ENCODE measurements at places on chromosomes 11 and 22. TPM values are rescaled to one million over a fixed set of nuclear protein-coding genes. Genes with fewer than 3 reads are reported as not detected.

The OPCML gene
- total RNA-seq = 0.46 TPM

- DNase-seq = peak; percentile 90
Measured at GRCh38 chr22:25057013-25057881, 104.7 kb downstream of the KIAA1671 start.

The POTEH gene
- total RNA-seq = not detected

GRCh38 chr11:81444297-81444696, 1289.4 kb downstream of the FAM181B start:
- no peak for DNase-seq

The NELL1 gene
- total RNA-seq = 0.09 TPM

GRCh38 chr11:39777035-39777434, 1682.4 kb downstream of the LRRC4C start:
- DNase-seq = no peak

GRCh38 chr11:86202013-86202336, 42.6 kb upstream of the EED start:
- no peak for DNase-seq

The CD59 gene
- total RNA-seq = 93.2 TPM

DNA sequence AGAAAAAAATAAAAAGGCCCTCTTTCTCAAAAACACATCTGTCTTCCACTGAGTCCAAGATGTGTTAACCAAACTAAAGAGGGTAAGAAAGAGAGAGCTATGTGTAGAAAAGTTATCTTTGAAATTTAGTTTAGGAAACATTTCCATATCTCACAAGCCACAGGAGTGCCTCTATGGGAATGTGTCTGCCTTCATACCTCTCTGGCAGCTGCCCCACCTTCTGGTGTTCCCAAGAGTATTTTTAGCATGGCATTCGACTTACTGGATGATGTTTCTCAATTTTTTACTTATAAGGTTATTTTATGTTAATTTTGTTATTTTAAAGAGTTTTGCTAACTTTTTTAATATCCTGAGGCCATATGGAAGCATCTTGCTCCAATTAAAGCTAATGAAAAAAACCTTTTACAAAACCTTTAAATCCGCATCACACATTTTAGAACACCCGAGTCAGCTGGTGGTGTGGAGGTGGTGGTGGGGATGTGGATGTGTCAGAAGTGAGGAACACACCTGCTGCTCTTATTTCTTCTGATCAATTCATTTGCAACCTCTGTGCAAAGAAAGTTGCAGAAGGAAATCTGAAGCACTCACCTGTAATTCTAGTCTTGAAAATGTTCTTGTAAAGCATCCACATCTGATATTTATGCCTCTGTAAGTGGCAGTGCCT, 112.2 kb downstream of the NCAM1 start:
- DNase-seq = no peak

GRCh38 chr11:64593156-64594105, 2.4 kb downstream of the SLC22A12 start:
- no peak for DNase-seq

DNA sequence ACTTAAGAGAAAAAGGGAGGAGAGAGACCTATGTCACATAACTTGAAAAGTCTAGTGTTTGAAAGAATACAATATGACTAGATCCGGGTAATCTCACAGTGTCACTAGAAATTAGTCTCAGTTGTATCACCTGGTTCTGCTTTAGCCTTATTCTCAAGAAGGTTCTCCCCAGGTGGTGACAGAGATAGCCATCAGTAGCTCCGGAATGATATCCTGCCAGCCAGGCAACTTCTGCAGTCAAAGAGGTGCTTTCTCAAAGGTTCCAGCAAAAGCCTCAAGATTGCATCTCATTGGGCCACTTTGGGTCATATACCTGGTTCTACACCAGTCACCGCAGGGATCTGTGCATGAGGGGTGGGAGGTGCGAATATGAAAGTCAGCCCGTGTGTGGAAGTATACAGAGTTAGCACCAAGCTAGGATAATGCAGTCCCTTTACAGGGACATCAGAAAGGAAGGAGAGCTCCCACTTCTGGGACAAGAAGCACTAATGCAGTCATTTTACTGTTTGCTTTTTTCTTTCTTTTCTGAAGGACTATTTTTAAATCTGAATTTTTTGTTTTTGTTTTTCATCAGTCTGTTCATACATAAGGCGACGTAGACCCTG, 61.1 kb downstream of the CYB5R2 start:
- no peak for DNase-seq

DNA sequence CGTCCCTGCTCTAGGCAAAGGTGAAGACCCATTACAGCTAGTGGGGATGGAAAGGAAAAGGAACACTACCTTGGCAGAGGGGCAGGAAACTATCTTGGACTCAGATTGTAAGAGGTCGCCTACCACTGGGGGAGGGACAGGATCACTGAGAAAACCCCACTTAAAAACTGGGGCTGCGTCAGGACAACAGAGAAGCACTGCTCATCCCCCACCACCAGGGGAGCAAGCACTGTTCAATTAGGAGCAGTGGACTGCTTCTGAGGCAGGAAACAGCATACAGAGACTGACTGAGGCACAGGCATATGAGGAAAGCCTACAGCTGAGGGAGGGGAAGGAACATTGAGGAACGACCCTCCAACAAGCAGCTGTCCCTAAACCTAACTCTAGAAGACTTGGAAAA, 20.8 kb upstream of the DLAT start:
- peak; percentile 65 for DNase-seq

- no peak for DNase-seq
Measured at GRCh38 chr11:1478544-1478943, 8.0 kb downstream of the MOB2 start.

DNA sequence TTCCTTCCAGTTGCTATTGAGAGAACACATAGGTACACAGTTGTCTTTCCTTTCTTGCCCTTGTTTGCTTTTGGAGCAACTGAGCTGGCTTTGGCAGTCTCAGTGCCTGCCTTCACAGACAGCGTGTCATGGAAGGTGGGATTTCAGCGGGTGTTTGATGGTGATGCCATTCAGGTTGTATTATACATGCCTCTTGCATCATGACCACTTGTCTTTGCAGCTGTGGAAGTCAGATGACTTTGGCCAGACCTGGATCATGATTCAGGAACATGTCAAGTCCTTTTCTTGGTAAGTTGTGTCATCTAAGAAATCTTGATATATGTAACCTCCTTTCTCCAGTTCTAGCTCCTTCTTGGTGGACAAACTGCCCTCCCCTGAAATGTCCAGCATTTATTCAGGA, 37.1 kb upstream of the SORL1-AS1 start:
- no peak for DNase-seq

DNA sequence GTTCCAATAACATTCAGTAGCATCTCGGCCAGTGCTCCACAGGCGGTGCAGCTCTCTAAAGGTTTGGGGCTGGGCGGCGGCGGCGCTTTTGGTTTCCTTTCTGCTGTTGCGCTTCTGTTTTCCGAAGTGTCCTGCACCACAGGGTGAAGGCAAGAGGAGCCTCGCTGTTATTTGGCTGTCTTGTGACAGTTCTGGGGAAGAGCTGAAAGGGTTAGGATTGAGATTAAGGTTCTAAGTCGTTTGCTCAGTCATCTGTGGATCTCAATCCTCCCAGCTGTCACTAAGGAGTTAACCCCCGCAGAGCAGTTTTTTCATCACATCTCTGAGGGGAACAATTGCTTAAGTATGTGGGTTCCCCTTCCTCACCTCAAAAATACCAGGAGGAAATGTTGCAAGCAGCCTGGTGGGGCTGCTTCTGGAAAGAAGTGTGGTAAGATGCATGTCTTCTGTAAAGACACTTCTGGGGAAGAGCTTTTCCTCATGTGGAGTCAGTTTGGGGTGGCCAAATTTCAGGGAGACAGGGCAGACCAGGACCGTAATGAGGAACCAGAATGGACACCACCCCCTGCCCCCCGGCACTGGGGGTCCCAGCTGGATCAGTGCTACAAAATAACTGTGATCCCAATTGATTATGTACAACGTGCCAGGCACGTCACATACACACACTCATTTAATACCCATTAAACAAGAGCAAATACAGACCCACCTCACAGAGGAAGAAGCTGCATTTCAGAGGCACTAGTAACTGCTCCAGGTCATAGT, 14.2 kb downstream of the TMEM121B start:
- no peak for DNase-seq

DNA sequence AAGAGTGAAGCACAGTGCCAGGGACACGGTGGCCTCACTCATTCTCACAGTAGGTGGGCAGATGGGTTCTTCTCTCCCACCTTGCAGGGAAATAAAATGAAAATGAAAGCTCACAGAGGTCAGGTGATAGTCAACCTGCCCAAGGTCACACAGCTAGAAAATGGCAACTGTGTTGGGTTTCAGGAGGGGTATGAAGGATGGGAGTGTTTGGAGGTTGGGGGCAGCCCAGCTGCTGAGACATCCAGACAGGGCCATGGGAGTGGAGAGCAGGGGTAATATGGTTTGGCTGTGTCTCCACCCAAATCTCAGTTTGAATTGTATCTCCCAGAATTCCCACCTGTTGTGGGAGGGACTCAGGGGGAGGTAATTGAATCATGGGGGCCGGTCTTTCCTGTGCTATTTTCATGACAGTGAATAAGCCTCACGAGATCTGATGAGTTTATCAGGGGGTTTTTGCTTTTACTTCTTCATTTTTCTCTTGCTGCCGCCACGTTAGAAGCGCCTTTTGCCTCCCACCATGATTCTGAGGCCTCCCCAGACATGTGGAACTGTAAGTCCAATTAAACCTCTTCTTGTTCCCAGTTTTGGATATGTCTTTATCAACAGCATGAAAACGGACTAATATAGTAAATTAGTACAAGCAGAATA, 247.0 kb downstream of the TENM4 start:
- no peak for DNase-seq

Measured in H9 (cell line).